ENCODE measurements at places on chromosomes 7 and 10.

DNA sequence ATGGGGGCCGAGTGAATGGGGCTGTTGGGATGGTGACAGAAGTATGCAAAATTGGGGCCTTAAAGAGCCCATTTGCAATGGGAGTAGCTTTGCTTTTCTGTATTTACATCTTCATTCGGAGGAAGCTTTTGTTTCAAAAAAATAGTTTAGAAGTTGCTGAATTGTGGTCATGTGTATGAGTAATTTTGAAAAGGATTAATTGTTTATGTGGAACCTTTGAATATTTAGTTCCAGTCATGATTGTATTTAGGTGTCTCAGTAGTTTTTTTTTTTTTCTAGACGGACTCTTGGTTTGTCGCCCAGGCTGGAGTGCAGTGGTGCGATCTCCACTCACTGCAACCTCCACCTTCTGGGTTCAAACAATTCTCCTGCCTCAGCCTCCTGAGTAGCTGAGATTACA, 37.2 kb downstream of the RBM33 start:
- no peak for DNase-seq

DNA sequence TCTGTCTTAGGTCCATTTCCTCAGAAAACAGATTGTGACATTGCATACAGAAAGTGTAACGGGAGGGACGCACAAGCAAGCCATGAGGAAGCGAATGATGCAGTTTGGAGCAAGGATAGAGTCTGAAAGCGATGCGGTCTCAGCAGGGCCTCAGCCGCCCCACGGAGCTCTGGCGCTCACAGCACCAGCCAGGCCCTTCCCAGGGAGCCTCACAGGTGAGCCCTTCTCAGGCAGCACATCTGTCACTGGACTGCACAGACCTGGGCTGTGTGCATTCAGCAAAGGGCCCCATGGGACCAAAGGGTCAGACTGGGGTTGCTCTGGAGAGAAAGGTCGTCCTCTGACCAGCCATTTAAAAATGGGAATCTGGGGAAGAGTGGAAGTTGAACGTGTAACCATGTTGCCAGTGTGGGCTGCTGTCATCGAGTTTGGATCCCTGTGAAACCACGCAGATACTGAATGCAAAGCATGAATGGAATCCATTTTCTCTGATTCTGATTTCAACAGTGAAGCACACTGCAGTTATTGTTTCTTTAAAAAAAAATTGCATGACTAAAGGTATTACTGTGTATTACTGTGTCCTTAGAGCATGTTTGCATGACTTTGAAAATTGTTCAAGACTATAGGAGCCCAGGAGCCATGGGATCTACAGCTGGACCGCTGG, 350.0 kb upstream of the AKR1E2 start:
- DNase-seq = no peak

GRCh38 chr10:47026301-47027107, 115.3 kb downstream of the PTPN20 start:
- DNase-seq = no peak

DNA sequence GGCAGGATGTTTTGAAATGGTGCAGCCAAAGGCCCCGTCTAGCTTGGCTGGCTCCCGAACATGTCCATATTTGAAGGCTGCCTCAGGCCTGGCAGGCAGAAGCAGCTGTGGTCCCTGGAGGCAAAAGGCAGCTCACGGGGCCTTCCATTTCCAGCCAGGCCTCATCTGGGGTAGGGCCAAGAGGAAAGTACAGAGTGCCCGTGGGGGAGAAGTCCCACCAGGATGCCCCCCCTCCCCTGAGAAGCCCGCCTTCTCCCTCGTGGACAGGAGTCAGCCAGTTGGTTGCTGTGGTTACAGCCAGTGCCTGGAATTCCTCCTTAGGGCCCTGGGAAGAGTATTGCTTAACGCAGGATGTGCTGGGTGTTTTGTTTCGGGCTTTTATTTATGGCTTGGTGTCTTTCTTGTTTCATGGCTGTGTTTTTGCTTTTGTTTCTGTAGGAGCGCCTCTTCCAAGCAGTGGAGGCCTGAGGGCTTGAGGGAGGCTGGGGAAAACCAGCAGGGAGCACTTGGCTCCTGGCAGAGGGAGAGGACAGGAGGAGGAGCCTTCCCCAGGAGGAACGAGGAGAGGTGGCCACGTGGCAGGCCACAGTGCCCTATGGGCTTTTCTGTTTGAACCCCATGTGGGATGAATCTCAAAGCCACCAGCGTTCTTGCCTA, 45.4 kb downstream of the CHST3 start:
- DNase-seq = no peak

GRCh38 chr7:4791101-4791737, 15.8 kb downstream of the AP5Z1 start:
- DNase-seq = no peak

DNA sequence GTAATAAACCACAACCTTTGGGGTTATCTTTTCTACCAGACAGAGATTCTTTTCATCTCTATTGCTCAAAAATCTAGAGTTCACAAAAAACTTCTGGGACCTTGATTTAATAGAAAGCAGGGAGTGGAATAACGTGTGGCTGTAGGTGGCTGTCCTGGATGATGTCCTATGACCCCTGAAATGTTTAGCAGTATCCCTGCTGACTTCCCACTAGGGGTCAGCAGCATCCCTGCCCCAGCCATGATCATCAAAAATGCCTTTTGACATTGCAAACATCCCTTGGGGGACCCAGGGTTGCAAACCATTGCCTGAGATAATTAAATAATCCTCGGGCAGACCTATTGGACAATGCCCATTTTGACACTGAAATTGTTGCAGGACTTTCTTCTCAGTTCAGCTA, 177.1 kb downstream of the USP6NL start:
- DNase-seq = no peak

DNA sequence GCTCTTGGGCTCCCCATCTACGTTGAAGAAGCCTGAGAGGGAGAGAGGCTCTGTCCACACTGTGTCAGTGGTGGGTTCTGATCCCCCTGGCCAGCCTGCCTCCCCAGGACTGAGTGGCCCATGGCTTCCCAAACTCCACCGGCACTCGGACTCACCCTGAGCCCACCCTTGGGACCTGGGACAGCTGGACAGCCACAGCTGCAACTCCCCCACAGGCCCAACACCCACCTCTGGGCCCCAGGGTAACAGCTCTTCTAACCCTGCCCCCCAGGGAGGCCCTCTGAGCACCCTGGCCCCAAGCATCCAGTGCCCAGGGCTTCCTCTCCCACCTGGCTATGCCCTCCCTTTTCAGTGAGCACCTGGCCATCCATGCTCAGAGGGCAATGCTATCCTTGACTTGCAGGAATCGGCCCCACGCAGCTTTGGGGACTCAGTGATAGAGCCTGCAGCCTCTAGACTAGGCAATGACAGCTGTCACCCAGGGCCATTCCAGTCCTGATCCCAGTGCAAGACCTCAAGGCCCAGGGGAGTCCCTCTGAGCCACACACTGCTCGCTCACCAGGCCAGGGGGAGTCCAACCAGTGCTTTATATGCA, 17.9 kb downstream of the OGDHL start:
- DNase-seq = no peak

GRCh38 chr10:121322046-121322445, 276.2 kb downstream of the FGFR2 start:
- no peak for DNase-seq
